ENCODE measurements at places on chromosomes 5 and 9.
A peak's percentile ranks its signal among the peaks of the same experiment; 100 is the strongest.

GRCh38 chr5:38124321-38124720 lies 134.0 kb upstream of the EGFLAM start:
- no peak for DNase-seq

GRCh38 chr5:127602896-127603844 lies 45.7 kb upstream of the CTXN3 start:
- DNase-seq: no peak

DNA sequence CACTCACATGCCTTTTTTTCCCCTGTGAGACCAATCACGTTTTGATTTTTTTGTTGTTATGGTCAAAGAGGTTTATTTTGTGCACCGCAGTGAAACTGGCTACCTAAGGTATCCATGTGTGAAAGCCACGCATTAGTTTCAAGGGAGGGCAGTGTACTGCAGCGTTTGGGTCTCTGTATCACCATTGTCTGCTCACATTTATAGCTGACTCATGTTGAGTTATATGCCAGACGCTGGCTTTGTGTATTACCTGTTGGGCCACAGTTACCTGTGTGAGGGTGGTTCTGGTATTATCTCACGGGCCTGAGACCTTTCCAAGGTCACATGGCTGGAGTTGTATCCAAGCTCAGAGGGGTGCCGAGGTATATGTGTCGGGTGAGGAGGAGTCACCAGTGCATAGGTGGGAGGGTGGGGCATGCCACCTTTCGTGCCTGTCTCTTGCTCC lies 75.8 kb downstream of the ARHGAP26 start:
- no peak for DNase-seq

DNA sequence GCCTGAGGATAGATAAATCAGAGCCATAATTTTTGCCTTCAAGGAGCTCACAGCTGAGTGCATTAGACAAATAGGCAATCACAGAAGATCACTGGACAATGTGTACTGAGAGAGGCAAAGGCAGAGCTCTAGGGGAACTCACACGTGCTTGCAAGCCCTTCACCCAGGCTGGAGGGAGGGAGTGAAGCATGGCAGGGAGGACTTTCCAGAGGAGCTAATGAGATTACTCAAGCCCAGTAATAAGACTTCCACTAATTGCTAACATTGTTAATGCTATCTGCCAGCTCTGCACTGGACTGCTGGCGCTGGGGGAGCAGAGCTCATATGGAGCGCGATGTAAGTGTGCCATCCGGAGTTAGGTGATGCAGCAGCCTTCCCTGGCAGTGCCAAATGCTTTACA lies 408.4 kb downstream of the NTRK2 start:
- no peak for DNase-seq

DNA sequence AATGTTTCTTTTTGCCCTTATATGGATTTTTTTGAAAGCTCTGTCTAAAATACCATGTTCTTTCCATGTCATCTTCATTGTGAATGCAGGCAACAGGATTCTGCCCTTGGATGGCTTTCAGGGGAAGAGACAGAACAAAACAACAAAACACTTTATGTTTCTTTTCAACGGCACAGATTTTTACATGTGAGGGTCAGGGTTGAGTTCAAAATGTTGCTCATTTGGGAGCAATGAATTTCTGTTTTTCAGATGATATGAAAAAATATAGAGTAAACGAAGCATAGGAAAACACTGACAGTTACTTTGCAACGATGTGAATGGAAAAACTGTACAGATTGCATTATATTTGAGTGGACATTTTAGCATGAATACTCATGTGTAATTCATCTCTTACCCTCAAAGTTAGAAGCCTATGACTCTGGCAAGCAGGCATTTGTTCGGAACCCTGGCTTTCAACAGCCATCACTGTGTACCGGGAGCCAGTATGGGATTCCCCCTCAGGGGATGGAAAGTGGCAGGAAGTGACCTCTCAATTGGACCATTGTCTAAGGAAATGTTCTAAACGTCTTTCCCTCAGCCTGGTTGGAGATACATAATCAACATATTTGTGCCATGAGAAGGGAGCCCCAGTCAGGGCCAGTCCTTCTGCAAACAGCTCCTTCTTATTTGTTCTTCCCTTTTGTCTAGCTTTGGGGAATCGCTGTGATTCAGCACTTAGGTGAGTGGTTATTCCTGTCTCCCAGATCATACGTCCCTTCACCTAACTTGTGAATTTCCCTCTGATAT lies 153.9 kb upstream of the MEF2C start:
- DNase-seq: peak; percentile 94
